Activated naive CD4-positive, alpha-beta T cell treated with anti-CD3 and anti-CD28 coated beads, Interleukin-2, amount 10 ng/mL, durations not matched to agents 7 days and 5 days (primary cell): ENCODE measurements at places on chromosomes 5 and 9.
A peak's percentile ranks its signal among the peaks of the same experiment; 100 is the strongest.

- DNase-seq: no peak
These were observed 608.2 kb upstream of the DAB2 start for GRCh38 chr5:40033009-40033408.

DNA sequence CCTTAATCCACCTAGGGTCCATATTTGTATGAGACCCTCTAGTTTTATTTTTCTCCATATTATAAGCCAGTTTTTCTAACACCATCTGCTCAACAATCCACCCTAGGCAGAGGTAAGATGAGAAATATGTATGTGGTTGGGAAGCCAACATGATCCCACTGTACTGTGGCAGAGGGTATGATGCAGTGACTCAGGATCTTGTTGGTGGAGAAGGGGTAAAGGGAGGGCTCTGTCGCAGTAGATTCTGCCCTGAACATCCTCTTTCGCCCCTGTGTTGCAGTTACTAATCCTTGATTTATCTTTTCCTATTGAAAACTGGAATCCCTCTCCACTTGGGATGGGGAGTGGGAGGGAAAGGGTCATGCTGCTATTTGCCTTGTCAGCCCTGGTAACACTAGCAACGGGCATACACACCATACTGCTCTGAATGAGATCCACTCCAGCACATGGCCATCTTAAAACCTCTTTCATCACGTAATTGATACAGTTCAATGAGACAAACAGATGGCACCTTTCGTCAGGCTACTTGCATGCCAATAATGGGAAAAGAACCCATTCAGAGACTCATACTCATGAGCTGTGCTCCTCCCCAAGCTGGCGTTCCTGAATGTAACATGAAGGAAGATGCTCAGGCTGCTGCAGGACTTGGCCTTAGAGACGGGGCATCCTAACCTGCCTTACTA is 63.0 kb downstream of the ADAMTS12 start:
- DNase-seq: no peak

GRCh38 chr9:126676102-126676684 is 62.5 kb downstream of the LMX1B start:
- no peak for DNase-seq

DNA sequence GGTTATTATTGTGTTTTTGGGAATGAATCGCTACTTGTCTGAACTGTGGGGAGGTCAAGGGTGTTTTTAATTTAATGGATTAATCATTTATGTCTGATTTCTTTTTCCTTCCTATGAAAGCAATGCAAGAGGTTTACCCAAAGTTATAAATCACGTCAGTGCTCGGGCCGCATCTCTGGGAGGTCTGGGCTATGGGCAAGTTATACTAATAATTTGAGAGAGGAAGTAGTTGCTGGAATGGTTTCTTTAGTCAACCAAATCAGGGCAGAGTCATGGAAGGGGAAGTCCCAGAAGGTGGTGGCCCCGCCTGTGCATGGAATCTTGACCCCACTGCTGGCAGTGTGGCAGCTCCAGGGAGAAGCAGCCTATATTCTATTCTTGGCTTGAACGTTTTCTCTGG is 180.2 kb downstream of the HSPA4 start:
- no peak for DNase-seq

DNA sequence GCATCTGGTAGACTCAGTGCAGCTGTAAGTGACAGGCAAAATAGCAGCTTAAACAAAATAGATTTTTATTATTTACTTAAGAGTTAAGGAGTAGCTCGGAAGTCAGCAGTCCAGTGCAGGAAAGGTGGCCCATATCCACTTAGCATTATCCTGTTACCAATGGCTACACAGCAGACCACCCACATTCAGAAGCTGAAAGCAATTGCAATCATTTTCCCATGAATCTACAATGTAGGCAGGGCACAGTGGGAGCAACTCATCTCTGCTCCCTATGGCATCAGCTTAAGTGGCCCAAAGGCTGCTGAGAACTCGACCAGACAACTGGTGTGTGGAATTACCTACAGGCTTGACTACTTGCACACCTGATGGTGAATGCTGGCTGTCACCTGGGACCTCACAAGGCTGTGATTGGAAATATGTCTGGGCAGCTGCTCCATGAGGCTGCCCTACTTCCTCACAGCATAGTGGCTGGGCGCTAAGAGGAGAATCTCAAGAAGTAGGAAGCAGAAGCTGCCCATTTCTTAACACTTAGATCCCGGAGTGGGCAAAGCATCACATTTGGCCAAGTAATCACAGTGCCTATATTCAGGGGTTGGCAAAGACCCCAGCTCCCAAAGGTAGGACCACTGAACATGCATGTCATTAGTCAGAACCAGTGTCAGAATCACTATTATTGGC is 56.4 kb downstream of the SNX18 start:
- DNase-seq: no peak

DNA sequence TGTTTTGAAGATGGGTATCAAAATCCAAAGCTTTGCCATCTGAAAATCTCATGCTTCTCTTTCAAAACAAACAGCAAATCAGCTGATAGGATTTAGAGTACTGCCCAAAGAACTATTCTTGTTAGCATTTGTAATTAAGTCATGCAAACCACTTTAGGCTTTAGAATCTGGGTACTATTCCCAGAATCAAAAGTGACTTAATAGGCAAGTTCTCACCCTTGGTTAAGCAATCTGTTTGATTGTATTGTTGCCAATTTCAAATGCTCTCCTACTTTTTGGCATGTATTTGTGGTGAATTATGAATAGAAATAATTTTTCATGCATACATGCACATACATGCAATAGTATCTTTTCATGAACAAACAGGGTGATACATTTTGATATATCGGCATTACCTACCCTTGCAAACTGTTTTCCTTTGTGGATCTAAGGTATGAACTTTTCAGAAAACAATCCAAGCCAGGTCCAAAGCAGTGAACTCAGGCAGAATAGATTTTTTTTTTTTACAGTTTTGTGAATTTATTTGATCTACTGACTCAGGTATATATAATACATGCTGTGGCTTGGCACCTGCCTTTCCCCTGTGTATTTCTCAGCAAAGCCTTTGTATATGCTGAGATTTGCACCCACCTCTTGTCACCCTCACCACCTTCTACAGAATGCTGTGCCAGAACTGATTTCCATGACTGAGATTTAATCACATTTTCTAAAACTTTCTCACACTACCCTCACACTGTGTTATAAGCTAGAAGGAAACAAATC is 9.0 kb downstream of the IL33 start:
- no peak for DNase-seq

DNA sequence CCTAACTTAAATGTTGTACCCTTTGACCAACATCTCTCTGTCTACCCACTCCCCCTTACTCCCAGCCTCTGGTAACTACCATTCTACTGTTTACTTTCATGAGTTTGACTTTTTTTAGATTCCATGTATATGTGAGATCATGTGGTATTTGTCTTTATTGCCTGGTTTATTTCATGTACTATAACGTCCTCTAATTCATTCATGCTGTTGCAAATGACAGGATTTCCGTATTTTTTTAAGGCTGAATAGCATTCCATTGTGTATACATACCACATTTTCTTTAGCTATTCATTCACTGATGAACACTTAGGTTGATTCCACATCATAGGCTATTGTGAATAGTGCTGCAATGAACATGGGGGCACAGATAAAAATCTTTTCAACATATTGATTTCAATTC is 11.8 kb upstream of the NDUFB6 start:
- no peak for DNase-seq

GRCh38 chr5:124438903-124439281 is 307.5 kb downstream of the ZNF608 start:
- DNase-seq: no peak

GRCh38 chr9:133569121-133569785 is 34.7 kb downstream of the ADAMTSL2 start:
- no peak for DNase-seq

- peak; percentile 30 for DNase-seq
These were observed 8.9 kb downstream of the IRF1 start for GRCh38 chr5:132481596-132482211.

GRCh38 chr9:22005021-22005701 is 3.9 kb downstream of the CDKN2B start:
- DNase-seq: peak; percentile 40

GRCh38 chr5:138029944-138030343 is 2.9 kb downstream of the FAM13B start:
- no peak for DNase-seq

- DNase-seq: no peak
These were observed 63.6 kb upstream of the SARDH start for GRCh38 chr9:133801739-133802138.

DNA sequence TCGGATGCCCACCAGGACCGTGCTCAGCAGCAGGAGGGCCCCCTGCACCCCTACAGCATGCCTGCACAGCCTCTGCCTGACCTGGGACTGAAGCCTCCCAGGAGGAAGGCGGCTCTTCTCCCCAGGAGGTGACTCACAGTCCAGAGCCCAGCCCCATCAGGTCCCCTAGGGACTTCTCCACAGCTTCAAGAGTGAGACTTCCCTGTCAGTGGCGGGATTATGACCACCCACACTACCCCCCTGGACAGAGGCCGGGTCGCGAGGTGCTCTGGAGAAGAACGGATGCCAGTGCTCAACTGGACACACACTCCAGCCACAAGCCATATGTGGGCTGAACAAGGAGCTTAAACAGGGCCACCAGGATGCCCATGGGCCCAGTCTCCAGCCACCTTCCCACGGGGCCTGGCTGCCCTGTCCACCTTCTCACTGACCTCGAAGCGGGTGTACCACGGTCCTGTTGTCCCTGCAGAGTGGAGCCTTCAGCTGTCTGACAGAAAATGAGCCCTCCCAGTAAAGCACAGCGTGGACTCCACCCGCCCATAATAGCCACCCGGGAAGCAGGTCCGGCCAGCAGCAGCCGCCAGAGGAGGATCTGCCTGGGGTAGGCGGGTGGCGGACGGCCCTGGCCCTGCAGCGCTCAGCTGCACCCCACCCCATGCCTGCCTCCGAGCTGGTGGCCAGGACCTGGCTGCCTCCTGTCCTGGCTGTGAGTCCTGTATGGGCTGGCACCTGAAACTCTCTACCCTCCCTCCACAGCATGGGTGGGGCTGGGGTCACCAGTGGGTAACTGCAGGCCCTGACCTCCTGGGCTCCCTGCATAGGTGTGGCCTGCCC is 54.7 kb downstream of the SEMA4D start:
- DNase-seq: no peak

DNA sequence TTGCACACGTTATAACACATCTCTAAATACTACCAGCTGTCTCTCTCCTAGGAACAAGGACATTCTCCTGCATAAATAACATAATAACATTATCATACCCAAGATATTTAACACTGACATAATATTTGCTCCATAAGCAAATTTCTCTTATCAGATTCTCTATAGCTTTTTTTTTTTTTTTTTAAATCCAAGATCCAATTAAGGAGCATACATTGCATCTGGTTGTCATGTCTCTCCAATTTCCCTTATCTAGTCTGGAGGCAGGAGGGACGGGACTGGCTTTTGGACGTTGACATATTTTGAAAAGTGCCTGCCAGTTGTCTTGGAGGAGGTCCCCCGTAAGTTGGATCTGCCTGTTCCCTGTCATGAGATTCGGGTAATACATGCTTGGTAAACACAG is 76.6 kb downstream of the RAPGEF1 start:
- DNase-seq: no peak
